ENCODE measurements at places on chromosomes 6 and 20.
A peak's percentile ranks its signal among the peaks of the same experiment; 100 is the strongest.

- DNase-seq = no peak
These were observed 23.3 kb downstream of the ADGRG6 start for GRCh38 chr6:142325111-142325510.

DNA sequence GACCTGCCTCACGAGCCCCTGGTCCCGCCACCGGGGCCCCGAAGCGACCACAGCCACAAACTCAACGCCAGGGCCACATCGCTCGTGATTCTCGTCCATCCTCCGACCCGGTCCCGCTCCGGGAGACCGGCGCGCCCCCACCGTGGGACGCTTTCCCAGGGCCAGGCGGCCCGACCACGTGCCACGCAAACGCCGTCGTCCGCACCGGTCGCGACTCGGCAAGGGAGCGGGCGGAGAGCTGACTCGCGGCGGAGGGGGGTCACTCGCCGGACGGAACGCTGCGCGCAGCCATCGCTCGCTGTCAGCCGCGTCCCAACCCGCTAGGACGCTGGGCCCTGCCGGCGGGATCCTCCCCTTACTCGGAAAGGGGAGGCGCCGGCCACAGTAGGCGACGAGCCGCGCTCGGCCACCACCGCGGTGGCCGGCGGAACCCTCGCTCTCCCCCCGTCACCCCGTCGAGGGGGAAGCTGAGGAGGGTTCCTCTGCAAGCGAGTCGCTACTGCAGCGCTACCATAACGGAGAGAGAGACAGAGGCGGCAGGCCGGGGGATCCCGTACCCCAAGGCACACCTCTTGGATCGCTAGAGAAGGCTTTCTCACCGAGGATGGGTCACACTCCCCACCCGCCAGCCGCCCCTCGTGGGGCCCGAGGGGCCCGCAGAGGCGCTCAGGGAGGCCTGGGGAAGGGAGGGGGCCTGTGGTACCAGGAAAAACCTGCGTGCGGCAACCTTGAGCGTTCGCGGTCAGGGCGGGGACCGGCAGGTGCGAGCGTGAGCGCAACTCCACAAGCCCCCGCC, 511.8 kb upstream of the ZNF337 start:
- DNase-seq = peak; percentile 41

GRCh38 chr6:42224222-42225028, 6.8 kb upstream of the MRPS10 start:
- DNase-seq = no peak

DNA sequence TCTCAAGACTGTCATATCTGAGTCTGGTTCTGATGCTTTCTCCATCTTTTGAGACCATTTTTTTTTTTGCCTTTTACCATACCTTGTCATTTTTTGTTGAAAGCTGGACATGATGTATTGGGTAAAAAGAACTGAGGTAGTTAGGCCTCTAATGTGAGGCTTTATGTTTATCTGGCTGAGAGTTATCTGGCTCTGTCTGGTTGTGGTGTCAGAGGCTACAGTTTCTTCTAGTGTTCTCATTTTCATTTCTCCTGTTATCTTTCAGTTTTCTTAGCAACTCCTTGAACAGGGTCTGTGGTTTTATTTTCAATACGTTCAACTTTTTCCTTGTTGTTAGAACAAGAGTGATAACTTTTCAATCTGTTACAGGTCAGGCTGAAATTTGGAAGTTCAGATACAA, 49.2 kb upstream of the ATXN1 start:
- DNase-seq = no peak

DNA sequence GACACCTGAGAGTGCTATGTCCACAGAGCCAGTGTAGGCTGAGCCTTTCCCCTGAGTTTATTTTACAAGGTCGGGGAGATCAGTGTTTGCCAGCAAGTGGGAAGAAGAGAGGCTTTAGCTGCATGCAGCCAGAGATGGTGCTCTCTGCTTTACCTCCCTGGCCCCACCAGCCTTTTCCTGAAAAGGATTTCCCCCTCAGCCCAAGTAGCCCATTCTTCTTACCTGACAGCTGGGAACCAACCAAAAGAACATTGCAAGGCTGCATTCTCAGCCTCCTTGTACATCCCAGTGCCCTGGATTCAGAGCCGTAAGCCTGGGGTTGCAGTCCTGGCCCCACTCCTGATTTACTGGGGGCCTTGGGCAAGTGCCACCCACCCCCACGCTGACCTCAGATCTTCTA, 16.9 kb downstream of the SNPH start:
- DNase-seq = no peak

DNA sequence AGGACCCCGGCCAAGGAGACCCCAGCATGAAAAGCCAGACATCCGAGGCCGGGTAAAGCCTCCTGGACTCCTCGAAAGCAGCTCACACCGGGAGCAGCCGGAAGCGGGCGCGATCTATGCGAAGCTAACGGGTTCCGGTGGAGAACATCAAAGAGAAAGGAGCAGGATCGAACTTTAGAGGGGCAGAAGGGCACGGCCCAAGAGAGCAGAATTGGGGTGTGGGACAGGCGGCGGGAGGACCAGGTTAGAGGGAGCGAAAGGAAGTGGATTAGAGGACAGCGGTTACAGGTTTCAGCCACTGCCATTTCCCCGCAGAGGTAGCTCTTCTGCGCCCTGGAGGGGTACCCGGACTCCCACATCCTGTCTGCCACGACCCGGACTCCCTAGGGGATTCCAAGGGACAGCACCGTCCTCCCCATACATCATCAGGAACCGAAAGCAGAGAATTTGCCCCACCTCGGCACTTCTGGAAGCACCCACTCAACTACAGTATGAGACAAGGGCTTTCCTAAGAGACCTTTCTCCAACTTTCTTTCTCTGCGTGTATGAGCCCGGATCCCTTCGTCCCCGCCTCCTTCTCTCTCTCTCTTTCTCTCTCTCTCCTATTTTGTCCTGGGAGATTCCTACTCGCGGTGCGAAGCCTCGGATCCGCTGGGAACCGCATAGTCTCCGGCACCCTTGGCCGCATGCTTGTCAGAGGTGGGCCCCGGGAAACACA, 507 bp upstream of the VGLL2 start:
- DNase-seq = no peak

- DNase-seq = no peak
These were observed 95.5 kb upstream of the AGPAT4 start for GRCh38 chr6:161369339-161369738.

DNA sequence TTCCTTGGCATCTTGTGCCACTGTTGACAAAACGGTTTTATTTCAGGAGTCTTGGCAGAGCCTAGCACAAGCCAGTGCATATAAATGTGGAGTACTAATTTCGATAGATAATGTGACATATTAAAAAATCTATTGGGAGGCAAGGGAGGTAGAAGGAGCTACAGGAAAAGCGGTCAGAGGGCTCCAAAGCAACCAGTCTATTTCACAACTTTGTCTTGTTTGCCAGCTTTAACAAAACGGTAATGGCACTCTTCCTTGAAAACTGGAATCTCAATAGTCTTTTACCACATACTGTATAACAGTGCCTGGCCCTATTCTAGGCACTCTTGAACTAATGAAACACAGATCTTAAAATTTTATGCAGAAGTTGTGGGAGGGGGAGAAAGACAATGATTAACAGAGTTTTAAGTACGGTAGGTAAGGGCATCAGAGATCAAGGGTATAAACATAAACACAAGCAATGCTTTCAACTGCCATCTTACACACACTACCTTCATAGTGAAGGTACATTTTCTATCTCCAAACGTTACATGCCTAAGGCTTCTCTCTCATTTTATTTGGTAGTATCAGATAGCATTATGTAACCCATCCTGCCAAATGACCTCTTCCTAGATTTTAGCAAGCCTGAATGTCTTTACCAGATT, 33.5 kb upstream of the SYNCRIP start:
- DNase-seq = no peak

GRCh38 chr20:57157106-57157691, 109.2 kb downstream of the BMP7 start:
- DNase-seq = no peak

DNA sequence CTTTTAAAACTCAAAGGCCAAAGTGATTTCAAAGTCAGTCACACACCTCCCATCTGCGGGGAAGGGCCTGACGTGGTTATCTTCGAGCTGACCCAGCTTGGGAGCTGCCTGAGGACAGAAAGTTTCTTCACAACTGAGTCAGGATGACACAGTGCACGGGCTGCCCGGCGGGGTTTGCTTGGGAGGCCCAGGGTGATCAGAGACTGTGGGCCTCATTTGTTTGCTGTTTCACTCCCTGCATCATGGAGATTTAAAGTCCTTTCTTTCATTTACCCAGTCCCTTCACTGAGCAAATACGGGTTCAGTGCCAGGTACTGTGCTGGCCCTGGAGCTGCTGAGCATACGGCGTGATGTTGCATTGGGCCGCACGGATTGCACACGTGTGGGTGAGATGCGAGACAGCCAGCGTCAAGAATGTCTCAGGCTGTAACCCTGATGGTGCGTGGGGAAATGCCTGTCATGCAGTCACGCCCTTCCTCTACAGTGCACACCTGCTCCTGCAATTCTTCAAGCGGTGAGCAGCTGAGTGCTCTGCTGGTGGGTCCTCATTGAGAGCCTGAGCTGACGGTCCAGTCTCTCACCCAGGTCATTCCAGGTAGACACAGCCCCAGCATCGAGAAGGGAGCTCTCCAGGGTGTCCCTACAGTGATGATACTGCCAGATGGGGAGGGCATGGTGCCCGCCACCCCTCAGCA, 82.7 kb upstream of the PMEPA1 start:
- DNase-seq = no peak

GRCh38 chr6:79522609-79523008, 14.6 kb downstream of the LCA5 start:
- DNase-seq = no peak

DNA sequence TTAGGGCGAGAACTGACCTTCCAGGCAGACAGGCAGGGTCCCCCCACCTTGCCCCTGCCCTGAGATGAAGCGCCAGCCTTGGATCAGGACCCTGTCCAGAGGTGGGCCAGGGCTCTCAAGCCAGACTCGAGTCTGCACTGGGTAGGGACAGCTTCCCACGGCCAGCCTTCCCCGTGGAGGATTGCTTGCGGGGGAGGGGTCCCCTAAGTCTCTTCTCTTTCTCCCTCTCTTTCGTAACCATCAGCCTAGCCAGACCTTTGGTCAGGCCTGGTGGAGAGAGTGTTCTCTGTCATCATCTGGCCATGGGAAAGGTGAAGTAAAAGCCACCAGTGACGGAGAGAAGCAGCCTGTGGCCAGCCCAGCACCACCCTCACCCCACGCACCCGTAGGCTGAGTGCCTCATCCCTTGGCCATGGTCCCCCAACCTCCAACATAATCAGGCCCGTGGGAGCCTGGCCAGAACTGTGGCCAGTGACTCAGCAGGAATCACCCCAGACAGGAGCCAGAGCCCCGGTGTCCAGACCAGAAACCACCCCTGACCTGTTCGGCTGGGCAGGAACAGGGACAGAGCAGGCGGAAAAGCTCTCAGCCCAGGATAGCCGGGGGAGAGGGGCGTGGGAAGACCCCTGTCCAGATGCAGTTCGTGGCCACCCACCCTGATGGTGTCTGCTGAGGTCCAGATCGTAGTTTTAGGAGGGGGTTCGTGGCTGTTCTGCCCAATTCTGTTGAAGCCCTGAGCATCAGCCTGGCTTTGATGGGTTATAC, 47.1 kb downstream of the SNAI1 start:
- DNase-seq = no peak

- DNase-seq = no peak
These were observed 5.3 kb downstream of the RIPOR2 start for GRCh38 chr6:24930431-24930871.

DNA sequence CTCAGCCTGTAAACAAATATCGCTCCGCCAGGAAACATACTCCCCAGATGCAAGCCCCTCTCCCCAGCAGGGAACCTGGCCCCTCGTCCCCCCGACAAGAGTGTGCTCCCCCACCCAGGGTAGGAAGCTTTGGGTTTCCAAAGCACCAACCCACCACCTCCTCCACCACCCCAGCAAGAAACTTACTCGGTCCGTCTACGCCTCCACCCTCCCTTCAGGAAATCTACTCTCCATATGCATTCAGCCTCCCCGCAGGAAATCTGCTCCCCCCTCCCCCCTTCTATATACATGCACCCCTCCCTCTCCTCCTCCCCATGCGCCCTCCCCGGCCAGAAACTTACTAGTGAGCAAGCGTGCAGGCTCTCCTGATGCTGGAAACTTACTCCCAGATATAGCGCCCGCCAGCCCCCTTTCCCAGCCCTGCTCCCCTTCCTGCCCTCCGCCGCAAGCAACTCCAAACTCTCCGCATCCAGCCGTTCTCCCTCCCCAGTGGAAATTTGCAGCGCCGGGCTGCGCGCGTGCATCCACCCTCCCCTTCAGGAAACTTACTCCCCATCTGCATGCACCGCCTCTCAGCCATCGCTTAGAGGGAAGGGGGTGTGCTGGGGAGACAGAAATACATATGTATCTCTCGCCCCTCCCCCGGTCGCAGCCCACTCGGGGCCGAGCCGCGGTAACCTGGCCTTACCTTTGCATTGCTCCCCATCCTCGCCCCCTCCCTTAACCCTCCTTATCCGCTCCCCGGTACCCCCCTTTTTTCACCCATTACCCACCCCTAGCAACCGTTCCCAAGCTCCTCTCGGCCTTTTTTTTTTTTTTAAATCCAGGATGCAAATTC, at the start of gene TRERF1:
TSS of gene TRERF1 (minus strand) at position 594 of the 838 bp plus-strand sequence. CDS start 182,336 bp downstream, outside the sequence.
- DNase-seq = peak; percentile 63

- no peak for DNase-seq
These were observed 465.0 kb upstream of the HSF2 start for GRCh38 chr6:121934451-121934850.

- DNase-seq = no peak
These were observed 284.1 kb upstream of the PLN start for GRCh38 chr6:118263921-118264486.

- DNase-seq = no peak
These were observed 489.1 kb downstream of the PREX1 start for GRCh38 chr20:48338717-48339116.

GRCh38 chr6:107618672-107619071, 128.8 kb downstream of the SOBP start:
- DNase-seq = peak; percentile 51

GRCh38 chr6:134211297-134211696, 106.6 kb downstream of the SGK1 start:
- DNase-seq = no peak

- no peak for DNase-seq
These were observed 4.2 kb upstream of the TTPAL start for GRCh38 chr20:44471481-44471882.

GRCh38 chr20:53869466-53870258, 200.7 kb downstream of the BCAS1 start:
- DNase-seq = peak; percentile 77

DNA sequence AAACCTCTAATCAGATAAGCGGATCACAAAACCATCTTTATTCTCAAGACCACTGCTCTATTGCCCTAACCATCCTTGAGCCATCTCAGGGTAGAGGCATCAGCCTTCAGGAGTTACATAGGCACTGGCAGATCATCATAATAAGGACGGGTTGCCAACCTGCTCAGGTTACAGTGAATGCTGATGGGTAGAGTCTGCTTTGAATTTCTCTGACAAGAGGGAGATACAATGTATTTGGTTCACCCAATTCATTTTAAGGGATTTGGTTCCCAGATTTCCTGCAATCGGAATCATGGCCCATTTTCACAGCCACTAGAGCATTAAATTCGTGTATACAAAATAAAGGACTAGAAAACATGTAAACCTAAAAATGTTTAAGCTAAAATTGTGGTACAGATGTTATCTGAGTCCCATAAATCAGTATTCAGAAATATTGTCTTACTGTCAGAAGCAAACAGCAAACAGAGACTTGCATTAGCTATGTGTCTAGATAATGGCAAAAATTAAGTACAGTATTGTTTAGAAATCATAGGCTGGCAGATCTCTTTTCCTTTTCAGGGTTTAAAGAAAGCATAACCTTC, 41.9 kb upstream of the TMEM170B start:
- DNase-seq = no peak

Measured in stimulated activated CD8-positive, alpha-beta memory T cell treated with anti-CD3 and anti-CD28 coated beads, Interleukin-4, amount 100 ng/mL, for 48 hours (primary cell).